ENCODE measurements at places on chromosomes 13 and 19.

DNA sequence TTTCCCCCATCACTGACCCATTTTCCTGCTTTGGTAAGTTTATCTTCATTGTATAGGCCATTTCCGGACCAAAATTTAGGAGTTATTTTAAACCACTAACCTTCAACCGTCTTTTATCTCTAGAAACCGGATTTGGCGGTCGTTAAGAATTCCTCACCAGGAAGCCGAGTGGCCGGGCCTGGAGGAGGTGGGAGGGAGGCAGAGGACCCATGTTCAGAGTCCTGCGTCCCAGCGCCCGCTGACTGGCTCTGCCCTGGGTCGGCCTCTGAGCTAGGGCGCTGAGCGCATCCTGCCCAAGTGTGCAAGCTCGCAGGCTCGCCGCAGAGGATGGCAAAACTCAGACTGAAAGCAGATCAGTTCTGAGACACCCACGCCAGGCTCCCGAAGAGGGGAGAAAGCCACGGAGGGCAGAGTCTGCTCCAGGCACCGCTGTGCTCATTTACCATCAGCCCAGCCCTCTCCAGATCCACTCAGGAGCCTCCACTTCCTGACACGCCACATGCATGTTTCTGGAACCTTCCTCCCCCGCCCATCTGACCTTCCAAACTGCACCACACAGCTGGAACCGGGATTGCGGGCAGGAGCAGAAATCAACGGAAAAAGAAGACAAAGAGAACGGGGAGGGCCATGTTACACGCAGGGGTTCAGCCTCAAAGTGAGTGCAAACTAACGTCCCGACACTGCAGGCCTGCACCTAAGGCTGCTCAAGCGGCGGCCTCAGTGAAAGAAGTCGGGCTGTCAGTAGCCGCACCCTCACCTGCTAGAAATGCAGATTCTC is 8.3 kb downstream of the COL4A1 start:
- DNase-seq = no peak

GRCh38 chr13:40233731-40234195 is 432.7 kb downstream of the FOXO1 start:
- DNase-seq = no peak

DNA sequence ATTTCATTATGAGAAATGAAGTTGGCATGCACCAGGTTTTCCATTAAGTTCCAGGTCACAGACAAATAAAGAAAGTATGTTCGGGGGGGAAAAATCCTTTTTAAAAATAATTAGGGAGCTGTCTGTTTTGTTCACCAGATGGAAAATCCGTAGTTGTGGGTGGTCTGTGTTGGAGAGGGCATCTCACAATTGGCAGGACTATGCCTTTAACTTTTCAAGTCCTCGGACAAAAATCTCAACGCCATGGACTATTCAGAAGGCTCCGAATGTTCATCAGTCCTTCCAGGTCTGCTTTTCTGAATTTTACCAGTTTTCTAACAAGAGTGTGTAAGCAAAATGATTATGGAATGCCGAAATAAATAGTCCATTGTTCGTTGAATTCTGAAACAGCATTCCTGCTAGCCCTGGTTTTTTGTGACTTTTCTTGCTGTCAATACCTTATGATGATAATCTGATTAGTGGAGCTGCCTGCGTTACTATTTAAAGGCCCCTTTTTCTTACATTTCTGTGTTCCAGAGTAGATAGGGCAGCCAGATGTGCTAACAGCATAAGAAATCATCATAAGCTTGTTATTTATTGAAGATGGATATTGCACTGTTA is 146.9 kb downstream of the TM9SF2 start:
- DNase-seq = no peak

- DNase-seq = no peak
Observed at GRCh38 chr13:51501592-51502152, 48.8 kb upstream of the INTS6 start.

GRCh38 chr13:35512271-35512920 is 35.9 kb upstream of the MAB21L1 start:
- DNase-seq = no peak

DNA sequence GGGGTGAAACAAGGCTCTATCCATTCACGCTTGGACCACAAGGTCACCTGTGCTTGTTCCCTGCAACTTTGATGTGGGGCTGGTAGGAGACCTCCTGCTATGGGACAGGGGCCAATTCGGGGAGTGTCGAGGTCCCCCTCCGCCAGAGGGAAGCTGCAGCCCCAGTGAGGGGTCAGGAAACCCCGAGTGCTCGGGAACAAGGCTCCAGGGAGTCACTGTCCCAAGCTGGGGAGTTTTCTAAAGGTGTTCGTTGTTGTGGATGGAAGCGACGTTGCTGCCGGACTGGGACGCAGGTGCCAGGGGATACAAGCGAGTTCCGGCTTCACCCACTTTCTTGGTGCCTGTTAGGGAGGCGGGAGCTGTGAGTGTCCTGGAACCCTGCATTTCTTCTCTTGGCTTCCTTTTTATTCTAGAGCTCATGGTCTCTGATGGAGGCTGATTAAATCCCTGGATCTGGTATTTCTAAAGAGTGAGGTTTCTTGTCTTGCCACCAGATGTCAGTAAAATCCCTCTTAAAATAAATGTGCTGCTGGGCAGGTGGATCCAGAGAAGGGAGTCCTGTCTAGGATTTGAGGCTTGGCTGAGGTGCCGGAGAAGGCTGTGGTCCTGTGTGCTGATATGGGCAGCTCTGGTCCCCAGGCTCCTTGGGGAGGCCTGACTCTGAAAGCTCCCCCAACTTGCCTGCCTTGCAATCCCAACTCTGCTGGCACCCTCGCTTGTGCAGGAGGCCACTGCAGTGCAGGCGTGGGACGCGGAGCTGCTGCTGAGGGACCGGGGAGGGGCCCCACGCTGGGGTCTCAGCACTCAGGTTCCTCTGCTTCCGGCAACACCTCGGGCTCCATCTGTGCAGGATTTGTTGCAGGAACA is 153.9 kb downstream of the TEX29 start:
- no peak for DNase-seq

GRCh38 chr19:30393046-30393445 is 20.9 kb downstream of the ZNF536 start:
- DNase-seq = no peak

DNA sequence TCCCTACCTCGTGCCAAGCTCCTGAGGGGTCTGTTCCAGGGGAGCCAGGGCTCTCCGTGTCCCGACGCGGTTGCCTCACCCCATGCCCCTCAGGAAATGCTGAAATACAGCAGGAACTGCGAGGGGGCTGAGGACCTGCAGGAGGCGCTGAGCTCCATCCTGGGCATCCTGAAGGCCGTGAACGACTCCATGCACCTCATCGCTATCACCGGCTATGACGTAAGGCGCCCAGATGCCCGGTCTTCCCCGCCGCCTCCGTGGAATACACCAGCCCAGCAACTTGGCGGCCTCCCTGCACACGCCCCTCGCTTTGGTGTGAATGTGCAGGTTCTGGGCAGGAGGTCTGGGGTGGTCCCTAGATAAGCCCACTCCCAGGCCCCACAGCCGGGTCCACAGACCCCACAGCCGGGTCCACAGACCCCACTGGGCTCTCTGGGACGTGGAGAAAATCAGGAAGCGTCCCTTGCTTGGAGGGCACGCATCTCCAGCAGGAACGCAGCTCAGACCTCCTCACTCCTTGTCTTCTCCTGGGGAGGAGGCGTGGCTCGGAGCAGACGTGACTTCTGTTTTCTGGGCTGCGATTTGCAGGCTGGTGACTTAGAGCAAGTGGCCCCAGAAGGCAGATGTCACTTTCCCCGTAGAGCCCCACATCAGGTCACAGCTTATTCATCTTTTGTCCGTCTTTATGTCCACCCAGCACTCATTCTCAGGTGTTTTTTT is 19.4 kb upstream of the F7 start:
- DNase-seq = no peak

DNA sequence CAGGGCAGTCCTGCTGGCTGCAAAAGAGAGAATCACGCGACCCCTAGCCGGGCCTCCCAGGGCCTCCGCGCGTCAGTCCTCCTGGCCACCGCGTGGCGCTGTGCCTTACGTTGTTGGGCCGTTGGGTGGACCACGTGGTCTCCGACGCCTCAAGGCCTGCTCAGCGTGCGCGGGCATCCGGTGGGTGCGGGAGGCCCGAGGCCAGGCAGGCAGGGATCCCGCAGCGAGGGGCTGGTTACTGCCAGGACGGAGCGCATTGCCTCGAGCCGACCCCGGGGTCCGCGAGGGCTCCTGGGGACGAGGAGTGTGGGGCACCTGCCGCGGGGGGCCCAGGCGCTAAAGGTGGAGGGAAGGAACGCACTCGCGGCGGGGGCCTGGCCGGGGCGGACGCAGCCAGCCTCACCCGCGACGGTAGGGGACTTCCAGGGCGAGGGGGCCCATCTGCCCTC is at the start of gene TDRD12:
TDRD12 (plus strand) TSS at position 157 of the 449 bp plus-strand sequence. CDS start 306 bp downstream, outside the sequence.
- no peak for DNase-seq

DNA sequence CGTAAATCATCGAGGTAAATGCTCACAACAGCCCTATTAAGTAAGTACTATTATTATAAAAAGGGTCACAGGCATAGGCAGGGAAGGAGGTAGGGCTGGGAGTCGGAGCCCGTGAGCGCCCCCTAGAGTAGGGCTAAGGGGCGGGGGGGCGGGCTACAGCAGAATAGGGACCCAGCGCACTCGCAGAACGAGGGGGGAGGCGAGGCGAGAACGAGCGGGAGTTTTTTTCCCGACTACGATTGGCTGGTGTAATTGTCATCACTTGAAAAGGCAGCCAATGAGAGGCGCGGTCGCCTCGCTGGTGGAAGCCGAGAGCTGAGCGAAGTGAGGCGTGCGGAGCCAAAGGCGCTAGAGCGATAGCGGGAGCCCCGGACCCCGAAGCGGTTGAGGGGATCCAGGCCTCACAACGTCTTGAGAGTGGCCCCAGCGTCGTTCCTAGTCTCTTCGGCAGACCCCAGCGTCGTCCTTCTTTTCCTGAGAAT is 24.2 kb downstream of the KEAP1 start:
- peak; percentile 88 for DNase-seq

GRCh38 chr13:74761801-74762757 is 627.9 kb upstream of the KLF12 start:
- DNase-seq = no peak

- no peak for DNase-seq
Observed at GRCh38 chr19:16301999-16302694, 22.5 kb upstream of the KLF2 start.

DNA sequence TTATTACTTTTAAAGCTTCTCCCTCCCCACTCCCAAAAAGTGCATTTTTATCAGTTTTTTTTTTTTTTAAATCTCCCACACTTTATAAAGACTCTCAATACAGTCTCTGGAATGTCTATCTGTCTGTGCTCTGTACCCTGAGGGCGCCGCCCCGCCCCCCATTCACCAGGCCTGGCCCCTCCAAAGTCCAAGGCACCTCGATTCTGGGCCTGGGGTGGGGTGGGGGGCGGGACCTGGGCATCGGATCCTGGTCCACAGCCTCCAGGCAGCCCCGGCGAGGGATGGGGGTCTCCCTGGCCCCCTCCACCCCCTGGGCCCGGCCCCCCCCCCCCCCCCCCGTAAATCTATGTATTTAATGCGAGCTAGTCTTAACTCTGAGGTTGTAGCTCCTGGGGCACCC is 23.3 kb downstream of the ZBTB7A start:
- no peak for DNase-seq

GRCh38 chr19:47257411-47258169 is 1.3 kb downstream of the CCDC9 start:
- no peak for DNase-seq

DNA sequence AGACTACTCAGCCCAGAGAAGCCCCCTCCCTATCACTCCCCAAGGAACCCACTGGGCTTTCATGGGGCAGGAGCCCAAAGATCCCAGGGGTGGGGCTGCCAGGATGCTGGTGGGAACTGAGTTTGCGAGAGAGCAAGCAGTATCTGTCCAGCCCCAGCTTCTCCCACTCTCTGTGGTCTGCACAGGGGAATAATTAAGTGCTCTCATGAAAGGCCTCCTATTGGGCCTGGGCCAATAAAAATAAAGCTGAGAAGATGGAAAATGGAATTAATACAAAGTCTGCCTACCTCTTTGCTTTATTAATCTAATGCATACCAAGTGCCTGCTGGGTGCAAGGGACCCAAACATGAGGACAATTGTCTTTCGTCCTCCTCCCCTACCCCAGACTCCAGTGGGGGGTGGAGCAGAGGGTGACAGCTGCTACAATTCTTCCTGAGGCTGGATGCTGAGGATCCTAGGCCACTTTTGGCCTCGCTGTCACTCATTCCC is 5.4 kb downstream of the DDX39A start:
- DNase-seq = no peak

DNA sequence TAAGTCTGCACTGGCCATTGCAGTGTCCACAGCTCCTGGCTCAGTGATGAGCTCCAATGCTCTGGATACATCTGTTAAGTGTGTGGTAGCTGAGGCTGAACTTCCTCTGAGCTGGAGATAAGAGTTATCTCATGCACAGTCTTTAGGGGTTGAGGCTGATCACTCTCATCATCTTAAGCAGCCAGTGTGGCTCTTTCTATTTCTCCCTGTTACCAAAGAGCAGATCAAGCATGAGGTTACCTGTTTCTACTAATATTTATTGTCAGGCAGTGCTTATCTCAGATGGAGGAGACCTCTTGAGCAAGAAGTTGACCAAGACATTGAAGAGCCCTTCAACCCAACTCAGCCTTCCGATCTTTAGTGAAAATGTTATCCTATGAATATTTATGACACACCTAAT is 6.6 kb upstream of the OR10H2 start:
- no peak for DNase-seq

- DNase-seq = no peak
Observed at GRCh38 chr13:48192411-48192935, 40.5 kb upstream of the ITM2B start.

DNA sequence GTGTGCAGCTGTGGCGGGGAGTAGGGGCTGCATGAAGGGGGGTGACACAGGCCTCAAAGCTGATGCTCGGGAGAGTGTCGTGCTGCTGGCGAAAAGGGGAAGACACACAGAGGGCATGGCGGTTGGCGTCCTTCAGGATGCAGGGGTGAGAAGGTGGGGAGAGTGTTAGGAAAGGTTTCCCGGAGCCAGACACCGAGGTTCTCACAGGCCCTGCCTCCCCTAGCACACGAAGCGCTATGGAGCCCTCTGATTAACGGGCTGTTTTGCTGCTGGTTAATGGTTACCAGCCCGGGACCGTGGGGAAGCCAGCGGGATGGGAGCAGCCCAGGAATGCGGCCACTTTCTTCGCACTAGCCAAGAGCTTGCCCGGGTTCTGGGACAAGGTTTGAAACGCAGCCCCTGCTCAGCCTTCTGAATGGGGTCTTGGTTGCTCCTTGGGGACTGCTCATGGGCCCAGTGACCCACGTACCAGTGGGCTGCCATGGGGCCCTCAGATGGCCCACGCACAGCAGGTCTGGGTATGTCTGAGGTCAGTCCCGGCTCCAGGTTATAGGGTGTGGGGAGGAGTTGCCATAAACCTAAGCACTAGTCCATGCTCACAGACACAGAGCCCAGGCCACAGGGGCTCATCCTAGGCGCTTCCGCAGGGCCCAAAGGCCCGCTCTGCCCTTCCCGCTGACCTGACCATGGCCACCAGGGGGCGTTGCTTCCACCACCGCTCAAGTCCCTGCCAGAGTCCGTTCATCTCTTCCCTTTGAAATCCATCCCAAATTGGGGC is 31.3 kb upstream of the ISYNA1 start:
- peak; percentile 49 for DNase-seq

DNA sequence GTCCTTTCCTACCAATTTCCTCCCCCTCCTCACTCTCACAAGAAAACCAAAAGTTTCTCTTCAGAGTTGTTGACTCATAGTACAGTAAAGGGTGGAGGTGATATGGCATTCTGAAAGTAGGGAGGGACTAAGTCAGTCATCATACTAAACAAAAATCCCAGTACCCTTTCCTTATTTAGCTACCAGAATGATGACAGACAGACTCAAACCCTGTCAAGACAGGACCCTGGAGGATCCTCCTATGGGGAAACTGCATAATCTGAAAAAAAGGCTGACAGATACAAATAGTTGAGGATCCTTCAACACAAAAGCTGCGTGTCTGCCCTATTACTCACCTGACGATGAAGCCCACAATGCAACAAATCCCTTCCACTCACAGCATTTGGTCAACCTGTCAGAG is 55.5 kb downstream of the CYSLTR2 start:
- DNase-seq = no peak
